ENCODE measurements at places on chromosomes 5 and 9.

DNA sequence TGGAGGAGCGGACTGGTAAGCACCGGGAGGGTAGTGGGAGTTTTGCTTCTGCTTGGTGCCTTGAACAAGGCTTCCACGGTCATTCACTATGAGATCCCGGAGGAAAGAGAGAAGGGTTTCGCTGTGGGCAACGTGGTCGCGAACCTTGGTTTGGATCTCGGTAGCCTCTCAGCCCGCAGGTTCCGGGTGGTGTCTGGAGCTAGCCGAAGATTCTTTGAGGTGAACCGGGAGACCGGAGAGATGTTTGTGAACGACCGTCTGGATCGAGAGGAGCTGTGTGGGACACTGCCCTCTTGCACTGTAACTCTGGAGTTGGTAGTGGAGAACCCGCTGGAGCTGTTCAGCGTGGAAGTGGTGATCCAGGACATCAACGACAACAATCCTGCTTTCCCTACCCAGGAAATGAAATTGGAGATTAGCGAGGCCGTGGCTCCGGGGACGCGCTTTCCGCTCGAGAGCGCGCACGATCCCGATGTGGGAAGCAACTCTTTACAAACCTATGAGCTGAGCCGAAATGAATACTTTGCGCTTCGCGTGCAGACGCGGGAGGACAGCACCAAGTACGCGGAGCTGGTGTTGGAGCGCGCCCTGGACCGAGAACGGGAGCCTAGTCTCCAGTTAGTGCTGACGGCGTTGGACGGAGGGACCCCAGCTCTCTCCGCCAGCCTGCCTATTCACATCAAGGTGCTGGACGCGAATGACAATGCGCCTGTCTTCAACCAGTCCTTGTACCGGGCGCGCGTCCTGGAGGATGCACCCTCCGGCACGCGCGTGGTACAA is 556 bp downstream of the PCDHGC3 start:
- no peak for DNase-seq

DNA sequence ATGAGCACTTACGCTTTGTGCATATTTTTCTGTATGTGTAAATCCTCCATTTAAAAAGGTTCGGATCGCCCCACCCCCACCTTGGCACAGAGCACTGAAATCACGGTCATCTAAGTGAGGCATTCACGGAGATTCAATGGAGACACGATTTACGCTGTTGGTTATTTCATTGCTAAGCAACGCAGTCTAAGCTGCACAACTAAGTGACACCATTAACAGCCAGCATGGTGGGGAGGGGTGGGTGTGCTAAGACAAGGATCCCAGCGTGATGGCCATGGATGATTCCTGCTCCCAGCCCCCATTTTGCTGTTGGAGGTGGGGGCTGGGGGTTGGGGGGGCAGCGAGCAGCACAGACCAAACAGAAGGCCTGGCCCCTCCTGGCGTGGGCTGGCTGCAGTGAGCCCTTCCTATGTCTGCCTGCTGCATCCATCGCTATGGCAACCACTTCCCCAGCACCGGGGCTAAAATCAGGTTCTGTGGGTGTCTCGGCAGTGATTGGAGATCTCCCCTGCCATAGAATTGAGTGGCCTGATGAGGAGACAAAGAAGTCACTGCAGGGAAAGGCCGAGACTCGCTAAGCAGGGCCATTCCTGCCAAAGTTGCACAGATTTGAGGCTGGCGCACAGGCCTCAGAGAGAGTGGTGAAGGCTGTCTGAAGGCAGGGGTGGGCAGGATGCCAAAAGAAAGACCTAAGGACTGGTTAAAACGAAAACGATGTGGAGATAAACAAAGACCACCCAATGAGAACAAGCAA is 14.3 kb upstream of the MARCHF6 start:
- no peak for DNase-seq

DNA sequence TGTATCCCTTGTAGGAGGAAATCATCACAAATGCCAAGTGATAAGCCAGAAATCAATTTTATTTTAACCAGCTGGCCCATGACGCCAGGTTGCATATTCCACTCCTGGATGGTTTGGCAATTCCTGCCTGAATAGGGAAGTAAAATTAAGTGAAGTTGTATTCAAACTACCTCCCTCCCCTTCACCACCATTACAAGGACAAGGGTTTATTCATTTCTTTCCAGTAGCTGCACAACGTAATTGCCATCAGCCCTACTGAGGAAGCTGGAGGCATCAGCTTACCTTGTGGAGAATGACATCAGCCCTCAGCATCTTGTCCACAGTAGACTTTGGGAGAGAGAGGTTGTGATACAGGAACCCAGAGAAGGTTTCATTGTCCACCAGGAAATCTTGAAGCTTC is 66.6 kb downstream of the ABCA1 start:
- no peak for DNase-seq

- no peak for DNase-seq
Measured at GRCh38 chr5:177312649-177313181, 1.0 kb upstream of the MXD3 start.

DNA sequence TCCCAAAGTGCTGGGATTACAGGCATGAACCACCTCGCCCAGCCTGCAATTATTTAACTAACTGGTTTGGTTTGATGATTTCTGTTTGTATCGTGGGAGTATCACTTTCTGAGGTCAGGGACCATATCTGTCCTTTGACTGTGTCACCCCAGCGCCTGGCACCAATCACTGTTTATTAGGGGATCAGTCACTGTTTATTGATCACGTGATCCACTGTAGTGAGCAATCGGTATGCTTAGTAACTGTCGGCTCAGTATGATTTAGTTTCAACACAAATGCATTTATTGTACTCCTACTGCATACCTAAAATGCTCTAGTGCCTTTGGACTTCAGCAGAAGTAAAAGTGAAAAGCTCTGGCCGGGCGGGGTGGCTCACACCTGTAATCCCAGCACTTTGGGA is 54.8 kb downstream of the COL5A1 start:
- no peak for DNase-seq

- no peak for DNase-seq
Measured at GRCh38 chr5:172768098-172768572, 2.9 kb downstream of the DUSP1 start.
